Stimulated activated CD8-positive, alpha-beta memory T cell treated with anti-CD3 and anti-CD28 coated beads, Interleukin-7, amount 100 ng/mL, for 1 hour (primary cell): ENCODE measurements at places on chromosomes 5 and 9.

DNA sequence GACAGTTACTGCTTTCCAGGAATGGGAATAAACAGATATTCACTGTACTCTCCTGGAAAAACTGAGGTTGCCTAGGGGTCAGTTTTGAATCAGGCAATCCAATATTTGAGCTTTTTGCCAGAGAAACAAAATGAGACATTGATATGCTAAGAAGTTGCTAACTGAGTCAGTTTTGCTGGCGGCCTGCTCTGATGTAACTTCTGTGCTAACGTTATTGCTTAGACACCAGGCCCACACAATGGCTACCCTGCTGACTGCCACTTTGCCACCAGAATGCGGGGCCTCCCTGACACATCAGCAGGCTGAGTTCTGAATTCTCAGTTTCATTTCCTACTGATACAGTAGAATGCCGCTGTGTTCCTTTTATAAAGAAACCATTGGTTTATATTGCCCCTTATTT is 18.2 kb upstream of the ZNF618 start:
- DNase-seq: no peak

GRCh38 chr5:143887903-143888665 is 76.1 kb downstream of the HMHB1 start:
- no peak for DNase-seq

DNA sequence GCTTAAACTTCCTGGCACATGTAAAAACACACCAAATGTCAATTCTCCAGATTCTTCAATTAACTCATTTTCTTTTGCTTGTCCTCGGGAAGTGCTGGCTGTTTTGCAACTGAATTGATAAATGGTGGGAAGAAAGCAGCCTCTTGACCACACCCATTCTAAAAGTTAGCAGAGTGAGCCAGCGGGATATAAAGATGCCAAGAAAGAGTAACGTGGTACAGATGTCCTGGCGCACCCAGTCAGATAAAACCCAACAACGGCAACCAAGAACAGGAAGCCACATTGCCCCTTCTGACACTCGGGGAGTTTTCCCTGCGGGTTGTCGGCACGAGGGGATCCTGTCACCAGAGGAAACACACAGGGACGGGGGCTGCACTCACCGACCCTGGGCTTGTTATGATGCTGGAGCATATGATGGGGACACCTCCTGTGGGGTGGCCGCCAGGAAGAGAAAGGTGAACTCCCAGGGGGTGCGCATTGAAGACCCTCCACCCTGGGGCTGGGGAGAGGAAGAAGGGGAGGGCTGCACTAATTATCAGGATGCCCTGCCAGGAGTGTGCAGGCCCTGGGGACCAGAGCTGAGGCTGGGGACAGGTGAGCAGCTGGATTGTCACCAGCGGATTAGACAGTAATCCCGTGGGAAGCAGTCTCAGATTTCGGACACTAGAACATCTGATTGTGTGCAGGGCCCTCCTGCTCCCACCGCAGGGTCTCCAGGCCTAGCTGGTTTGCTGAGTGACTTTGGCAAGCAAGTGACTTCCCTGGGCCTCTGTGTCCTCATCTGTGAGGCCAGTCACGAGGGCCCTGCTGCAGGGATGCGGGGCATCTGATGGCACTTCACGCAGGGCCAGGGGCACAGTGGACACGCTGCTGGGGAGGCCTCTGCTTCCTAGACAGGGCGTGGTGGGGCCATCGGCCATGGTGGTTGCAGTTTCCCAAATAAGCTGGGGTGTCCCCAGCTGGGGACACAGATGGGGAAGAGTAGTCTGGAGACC is 59.2 kb downstream of the CRB2 start:
- DNase-seq: no peak

DNA sequence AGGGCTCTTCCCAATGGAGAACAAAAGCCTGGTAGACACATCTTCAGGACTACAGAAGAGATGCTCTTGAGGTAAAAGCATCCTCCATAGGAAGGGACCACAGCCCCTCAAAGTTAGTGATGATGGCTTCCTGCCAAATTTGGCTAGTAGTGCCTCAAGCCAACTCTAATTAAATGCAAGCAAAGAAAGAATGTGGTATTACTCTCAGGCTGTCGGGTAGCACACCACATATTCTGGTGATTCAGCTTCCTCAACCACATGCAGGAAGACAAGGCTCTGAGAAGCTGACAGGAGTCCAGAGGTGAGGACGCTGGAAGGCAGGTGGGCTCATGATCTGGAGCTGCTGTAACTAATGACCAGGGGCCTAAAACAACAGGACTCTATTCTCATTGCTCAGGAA is 37.2 kb upstream of the S1PR3 start:
- DNase-seq: no peak

DNA sequence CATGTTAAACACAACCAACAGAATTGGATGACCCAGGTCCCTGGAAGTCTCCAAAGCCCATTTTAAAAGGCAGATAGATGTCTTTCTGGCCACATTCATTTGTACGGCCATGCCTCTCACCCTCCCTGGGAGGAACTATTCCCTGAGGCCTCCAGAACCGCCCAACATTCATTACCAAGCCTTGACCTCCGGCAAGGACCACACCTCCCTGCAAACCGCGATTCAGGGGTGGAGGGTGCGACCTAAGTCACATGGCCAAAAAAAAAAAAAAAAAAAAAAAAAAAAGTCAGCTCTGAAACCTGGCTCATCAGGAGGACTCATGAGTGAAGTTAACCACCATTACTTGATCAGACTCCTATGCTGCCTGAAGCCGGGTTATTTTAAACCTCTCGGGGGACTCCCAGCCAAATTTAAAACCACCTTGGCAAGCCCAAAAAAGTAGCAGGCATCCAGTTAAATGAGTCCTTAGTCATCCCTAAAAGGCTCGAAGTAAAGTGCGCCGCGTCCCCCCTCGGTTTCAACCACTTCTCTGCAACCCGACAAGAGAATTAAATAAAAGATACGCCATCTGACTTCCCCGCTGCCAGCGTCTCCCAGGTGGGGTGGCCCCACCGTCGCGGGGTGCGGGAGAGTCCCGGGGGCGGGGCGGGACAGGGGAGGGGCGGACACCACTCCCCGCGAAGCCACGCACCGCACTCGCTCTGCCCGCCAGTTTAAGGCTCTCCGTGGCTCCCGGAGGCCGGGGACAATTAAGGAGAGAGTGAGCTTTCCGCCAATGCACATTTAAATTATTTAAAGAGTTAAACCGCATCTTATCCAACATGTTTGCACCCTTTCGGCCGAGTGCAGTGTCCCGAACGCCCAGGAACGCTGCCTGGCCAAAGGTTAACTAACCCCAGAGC is 2.3 kb downstream of the KLF9 start:
- no peak for DNase-seq

GRCh38 chr5:40616781-40617180 is 62.9 kb upstream of the PTGER4 start:
- DNase-seq: no peak

GRCh38 chr5:171401167-171401947 is 13.7 kb downstream of the NPM1 start:
- no peak for DNase-seq

DNA sequence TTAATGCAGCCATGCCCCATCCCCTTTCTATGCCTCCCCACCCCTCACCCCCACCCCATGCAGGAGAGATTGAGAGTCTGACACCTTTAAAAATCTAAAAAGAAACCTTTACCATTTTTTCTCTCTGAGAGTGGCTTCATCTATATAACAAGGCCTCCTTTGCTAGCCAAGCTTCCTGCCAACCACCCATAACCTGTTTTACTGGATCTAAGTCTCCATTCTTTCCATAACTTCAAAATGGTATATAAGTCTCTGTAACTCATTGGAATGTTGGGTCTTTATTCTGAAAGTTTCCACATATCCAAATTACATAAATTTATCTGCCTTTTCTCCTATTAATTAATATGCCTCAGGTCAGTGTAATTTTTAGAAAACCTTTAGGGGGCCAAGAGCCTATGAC is 1174.0 kb downstream of the MAT2B start:
- DNase-seq: no peak

DNA sequence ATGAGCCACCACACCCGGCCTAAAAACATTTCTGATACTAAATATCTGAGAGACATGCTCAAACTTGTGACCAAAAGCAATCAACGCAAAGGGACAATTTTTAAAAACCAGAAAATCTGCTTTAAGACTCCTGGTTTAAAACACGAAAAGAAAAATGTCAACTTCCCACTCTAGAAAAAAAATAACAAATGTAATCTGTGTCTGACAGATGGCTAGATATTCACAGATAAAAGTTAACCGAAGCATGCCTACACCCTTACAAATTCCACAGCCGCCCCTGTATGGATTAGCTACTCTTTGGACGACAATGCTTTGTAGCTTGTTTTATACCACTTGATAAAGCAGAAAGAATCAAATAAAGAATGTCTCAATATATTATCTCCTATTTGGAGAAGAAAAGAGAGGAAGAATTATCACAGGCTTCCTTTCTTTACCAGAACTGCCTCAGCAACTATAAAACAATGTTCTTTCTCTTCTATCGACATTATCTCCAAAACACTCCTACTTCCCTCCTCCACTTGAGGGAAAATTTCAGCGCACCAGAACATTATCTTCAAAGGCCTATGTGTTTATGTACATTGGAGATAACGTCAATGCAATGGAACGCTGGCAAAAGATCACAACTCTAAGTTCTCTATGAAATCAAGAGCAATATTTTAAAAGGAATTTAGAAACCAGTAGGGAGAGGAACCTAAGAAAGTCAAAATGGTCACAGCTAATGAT is 26.2 kb downstream of the CEMIP2 start:
- DNase-seq: no peak

DNA sequence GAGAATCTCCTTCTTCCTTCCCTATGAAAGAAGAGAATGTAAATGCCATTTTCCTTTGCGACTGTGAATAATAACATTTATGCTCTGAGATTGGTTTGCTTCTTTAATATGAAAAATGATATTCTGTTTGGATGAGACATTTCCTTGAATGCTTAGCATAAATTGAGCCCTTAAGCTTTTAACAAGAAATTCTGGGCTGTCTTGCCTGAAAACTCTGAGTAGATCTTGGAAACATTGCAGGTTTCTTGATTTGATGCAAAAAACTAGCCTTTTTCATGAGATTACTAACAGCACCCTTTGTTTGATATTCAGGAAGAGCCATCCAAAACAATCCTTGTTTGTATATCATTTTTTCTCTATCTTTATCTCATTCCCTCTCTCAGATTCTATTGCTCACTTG is 272.5 kb downstream of the TMEM38B start:
- DNase-seq: no peak

GRCh38 chr9:27368316-27368985 is 71.5 kb upstream of the EQTN start:
- DNase-seq: no peak

GRCh38 chr9:28915202-28915930 is 1342.1 kb upstream of the C9orf72 start:
- DNase-seq: no peak

- no peak for DNase-seq
Measured at GRCh38 chr9:132637801-132638200, 32.0 kb downstream of the DDX31 start.

DNA sequence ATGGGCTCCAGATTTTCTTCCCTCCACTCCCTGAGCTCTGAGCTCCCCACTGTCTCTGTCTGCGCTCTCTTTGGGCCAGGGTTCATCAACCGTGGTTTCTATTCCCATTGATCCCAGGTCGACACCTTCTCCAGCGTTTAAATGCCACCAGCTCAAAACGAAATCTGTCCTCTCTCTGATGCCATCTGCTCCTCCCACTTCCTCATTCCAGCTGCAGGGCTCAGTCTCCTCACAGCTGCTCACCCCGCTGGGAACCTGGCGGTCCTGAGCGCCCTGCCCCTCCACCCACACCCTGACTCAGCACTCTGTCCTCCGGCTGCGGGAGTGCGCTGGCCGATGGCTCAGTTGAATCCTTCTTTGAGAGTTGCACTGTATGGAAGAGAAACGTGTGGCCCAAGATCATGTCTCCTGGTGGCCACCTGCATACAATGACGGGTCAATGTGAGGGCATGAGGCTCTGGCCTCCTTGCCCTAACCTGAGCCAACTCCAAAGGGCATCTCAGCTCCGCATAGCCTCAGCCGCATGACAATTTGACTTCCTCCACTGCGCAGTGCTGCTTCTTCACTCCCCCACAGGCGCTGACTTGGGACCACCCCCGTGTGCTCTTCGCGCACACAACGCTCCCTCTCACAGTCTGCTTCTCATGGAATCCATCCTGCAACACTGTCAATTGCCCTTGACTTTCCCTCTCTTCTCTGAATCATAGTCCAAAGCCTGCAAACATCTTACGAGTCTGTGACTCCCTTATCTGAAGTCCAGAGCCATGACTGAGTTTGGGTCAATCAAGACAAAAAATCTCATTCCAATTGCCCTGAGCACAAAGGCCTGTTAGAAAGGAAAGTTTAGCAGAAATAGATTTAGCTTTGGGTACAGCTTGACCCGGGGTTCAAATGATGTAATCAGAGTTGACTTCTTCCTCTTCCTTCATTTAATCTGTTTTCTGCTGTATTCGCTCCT is 82.4 kb downstream of the PTCH1 start:
- DNase-seq: no peak

- no peak for DNase-seq
Measured at GRCh38 chr9:97491216-97491999, 10.1 kb upstream of the TMOD1 start.

GRCh38 chr5:108801776-108802175 is 54.1 kb downstream of the FER start:
- no peak for DNase-seq

- DNase-seq: no peak
Measured at GRCh38 chr5:163506095-163506457, 657 bp downstream of the MAT2B start.

- DNase-seq: no peak
Measured at GRCh38 chr9:9284201-9284600, 1328.6 kb downstream of the PTPRD start.

- no peak for DNase-seq
Measured at GRCh38 chr5:39441838-39442237, 17.1 kb upstream of the DAB2 start.

DNA sequence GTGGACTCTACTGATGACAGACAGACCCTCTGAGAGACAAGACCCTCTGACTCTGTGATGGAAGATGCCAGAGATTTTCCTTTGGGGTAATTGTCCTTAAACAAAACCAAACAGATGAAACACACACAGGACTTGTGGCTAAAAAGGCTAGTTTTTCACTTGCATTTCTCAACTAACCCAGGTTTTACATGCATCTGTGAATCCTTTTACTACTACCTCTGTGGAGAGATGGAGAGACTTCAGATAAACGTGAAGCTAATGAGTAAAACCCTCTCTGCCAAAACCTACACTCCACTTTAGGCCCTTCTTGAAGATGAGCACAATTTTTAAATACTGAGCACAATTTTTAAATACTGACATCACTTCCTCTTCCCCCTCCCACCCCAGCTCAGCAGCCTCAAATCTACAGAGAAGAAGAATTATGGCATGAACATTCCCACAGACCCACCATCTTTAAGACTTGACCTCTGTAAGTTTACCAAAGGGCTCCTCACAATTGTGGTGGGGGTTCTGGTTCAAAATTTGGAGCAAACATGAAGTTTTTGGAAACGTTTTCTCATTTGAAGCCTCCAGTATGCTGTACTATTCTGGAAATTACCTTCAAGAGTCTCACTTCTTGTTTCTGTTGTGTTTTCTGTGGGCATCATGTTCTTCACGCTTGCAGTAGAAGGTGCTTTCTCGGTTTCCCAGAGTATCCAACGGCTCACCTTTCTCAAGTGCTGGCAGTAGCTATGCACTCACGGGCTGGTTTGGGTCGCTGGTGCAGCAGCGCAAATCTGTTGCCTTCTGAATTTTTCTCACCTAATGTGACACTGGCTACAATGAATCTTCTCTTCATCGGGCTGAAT is 42.7 kb downstream of the ACER2 start:
- no peak for DNase-seq
